ENCODE measurements at places on chromosomes 6 and 20. TPM values are rescaled to one million over a fixed set of nuclear protein-coding genes. Genes with fewer than 3 reads are reported as not detected.

GRCh38 chr6:111642463-111643158, 36.9 kb upstream of the TRAF3IP2 start:
- no peak for DNase-seq

GRCh38 chr6:158232316-158233213, 64.4 kb downstream of the GTF2H5 start:
- DNase-seq: peak; percentile 86

DNA sequence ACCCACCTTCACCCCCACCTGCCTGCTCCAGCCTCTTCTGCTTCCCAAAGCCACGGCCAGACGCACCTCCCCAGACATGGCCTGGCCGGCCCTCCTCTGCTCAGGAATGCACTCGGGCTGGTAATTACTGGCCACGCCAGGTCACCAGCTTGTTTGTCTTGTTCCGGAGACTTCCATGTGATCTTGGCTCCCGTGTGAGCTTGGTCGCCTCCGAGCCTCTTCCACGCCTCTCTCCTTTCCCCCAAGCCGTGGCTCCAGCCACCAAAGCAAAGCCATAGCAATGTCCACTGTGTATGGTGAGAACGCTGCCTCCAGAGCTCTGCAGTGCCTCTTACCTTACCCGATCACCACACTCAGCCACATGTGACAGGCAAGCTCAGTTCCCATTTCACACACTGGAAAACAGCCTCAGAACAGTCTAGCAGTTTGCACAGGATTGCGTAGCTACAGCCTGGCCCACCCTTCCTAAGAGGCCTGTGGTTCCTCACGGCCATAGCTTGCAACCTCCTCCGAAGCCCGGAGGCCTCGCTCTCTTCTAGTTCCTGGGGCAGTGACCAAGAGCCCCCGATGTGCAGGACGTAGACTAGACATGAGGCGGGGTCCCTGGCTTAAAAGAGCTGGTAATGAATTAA, 48.1 kb upstream of the AFDN start:
- DNase-seq: no peak

- no peak for DNase-seq
Observed at GRCh38 chr6:127576874-127577273, at the start of gene C6orf58. C6orf58 (plus strand) TSS chr6:127577174; CDS start chr6:127577186, 12 bp downstream.

DNA sequence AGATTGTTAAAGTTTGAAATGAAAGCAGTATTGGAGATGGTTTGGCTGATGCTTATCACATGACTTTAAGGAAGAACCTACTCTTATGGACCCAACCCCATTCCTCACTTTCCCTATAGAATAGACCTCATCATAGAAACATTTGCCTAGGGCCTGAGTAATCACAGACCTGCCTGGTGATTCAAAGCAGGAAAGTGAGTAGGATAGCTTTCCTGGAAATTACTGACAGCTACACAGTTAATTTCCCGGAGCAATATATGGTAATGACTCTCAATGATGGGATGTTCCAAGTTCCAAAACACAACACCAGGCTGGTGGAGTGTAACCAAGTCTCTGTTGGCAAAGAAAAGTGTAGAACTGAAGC, 233.8 kb downstream of the SIM1 start:
- DNase-seq: no peak

- no peak for DNase-seq
Observed at GRCh38 chr6:137230547-137230946, 11.4 kb upstream of the IFNGR1 start.

DEF6 gene
- 2.8 TPM for polyA plus RNA-seq

GRCh38 chr20:45994761-45995493, 13.8 kb upstream of the MMP9 start:
- DNase-seq: no peak

GRCh38 chr6:113636357-113636824, 220.8 kb upstream of the MARCKS start:
- no peak for DNase-seq

GRCh38 chr20:32466739-32467505, 108.8 kb downstream of the ASXL1 start:
- no peak for DNase-seq

GRCh38 chr6:13488896-13489237, 1.5 kb upstream of the GFOD1 start:
- no peak for DNase-seq

GRCh38 chr20:50187403-50188051, 3.1 kb upstream of the CEBPB start:
- DNase-seq: no peak

DNA sequence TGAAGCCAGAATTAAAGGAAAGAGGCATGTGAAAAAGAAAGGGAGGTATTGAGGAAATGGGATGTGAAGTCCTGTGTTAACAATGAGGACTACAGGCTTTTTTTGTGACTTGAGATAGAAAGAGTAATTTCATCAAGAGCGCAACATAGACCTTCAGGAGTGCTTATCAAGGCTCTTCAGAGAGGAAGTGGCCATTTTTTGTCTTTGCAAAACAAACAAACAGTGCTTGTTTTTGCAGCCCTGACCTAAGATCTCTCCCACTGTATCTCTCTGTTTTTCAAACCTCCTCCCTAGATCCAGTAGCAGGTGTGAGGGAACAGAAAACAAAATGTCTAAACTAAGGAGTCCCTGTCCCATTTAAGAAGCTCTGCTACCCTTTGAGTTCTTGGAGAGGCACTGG, 710.3 kb upstream of the MARCKS start:
- DNase-seq: no peak

GRCh38 chr6:143060806-143061596, at the start of gene AIG1:
AIG1 (plus strand) TSS chr6:143060889; CDS start chr6:143060926, 37 bp downstream.
- no peak for DNase-seq

DNA sequence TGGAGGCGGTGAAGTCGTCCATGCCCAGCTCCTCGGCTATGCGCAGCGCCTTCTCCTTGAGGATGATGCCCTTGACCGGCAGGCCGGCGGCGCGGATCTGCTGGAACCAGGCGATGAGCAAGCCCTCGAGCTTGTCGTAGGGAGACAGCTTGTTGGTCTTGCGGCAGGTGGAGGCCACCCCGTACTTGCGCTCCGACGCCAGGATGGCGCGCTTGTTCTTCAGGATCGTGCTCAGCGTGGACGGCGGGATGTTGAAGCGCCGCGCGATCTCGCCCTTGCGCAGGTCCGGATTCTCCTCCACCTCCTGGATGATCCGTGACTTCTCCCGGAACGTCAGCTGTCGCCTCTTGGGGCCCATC, 435 bp downstream of the CENPB start:
- peak; percentile 87 for DNase-seq

MTFR2 gene
- polyA plus RNA-seq: not detected

GRCh38 chr6:80302716-80303115, 196.2 kb downstream of the BCKDHB start:
- no peak for DNase-seq

TP53RK gene
- polyA plus RNA-seq: 9.4 TPM

F13A1 gene
- polyA plus RNA-seq: 16.8 TPM

GRCh38 chr20:15022921-15023320, 685.5 kb upstream of the FLRT3 start:
- no peak for DNase-seq

SMIM26 gene
- polyA plus RNA-seq: 124 TPM

- DNase-seq: no peak
Observed at GRCh38 chr20:51034988-51035656, 12.2 kb upstream of the KCNG1 start.

- DNase-seq: no peak
Observed at GRCh38 chr20:24960302-24960801, 11.3 kb downstream of the CST7 start.

PAX1 gene
- polyA plus RNA-seq: not detected

- no peak for DNase-seq
Observed at GRCh38 chr6:14452567-14453527, 335.3 kb downstream of the CD83 start.

SNX9 gene
- polyA plus RNA-seq: 50.6 TPM

- no peak for DNase-seq
Observed at GRCh38 chr6:132084811-132085509, 133.8 kb upstream of the CCN2 start.

HLA-DRB5 gene
- polyA plus RNA-seq: 0.15 TPM

GPX5 gene
- polyA plus RNA-seq: not detected

DNA sequence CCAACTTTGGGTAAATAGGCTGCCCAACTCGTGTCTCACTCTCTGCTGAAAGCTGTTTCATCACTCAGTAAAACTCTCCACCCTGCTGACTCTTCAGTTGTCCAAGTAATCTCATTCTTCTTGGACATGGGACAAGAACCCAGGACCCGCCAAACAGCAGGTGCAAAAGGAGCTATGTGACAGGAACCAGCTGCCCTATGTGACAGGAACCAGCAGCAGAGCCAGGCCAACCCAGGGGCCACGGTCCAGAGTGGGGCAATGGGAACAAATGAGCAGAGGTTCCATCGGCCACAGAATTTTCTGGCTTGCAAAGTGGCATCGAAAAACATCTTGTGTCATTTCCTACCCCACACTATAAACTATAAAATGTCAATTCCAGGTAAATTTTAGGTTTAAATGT, 56.5 kb downstream of the MOXD1 start:
- no peak for DNase-seq

DNA sequence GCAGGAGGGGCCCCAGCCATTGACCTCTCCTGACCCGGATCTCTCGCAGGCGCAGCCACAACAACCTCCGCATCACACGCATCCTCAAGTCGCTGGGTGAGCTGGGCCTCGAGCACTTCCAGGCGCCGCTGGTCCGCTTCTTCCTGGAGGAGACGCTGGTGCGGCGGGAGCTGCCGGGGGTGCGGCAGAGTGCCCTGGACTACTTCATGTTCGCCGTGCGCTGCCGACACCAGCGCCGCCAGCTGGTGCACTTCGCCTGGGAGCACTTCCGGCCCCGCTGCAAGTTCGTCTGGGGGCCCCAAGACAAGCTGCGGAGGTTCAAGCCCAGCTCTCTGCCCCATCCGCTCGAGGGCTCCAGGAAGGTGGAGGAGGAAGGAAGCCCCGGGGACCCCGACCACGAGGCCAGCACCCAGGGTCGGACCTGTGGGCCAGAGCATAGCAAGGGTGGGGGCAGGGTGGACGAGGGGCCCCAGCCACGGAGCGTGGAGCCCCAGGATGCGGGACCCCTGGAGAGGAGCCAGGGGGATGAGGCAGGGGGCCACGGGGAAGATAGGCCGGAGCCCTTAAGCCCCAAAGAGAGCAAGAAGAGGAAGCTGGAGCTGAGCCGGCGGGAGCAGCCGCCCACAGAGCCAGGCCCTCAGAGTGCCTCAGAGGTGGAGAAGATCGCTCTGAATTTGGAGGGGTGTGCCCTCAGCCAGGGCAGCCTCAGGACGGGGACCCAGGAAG, 4.5 kb upstream of the COL9A3 start:
- no peak for DNase-seq

DNA sequence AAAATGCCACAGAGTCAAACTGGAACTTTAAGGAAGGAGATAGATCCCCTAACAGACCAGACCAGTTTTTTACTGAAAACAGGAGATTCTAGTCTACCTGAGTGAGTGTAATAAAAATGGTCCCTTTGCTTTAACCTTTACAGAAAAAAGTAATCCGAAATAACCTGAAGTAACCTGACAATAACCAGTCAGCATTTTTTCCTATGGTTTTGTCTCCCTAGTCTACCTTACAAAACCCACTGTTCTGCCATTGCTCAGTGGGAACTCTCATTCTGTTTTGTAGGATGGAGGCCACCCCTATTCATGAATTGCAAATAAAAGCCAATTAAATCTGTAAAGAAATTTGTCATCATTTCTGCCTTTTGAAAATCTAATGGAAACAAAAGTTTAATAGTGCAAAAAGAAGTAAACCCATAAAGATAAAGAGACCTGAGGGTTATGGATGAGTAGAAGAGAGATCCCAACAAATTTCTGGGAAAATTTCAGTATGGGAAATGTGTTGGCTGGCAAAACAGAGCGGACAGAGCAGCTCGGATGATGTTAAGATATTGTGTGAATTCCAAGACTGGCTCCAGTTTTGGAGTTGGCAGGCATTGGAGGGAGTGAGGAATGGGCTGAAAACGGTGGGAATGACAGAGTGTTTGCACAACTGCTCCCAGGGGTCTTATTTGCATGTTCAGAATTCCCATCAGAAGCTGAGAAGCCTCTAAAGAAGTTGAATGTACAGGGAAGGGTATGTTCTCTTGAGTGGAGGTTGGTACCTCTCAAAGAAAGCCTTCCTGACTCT, 104.7 kb upstream of the RALGAPA2 start:
- no peak for DNase-seq

GRCh38 chr6:99119109-99120031, 171.6 kb upstream of the FBXL4 start:
- no peak for DNase-seq

- DNase-seq: no peak
Observed at GRCh38 chr6:135052939-135053338, 1.7 kb downstream of the HBS1L start.

DNA sequence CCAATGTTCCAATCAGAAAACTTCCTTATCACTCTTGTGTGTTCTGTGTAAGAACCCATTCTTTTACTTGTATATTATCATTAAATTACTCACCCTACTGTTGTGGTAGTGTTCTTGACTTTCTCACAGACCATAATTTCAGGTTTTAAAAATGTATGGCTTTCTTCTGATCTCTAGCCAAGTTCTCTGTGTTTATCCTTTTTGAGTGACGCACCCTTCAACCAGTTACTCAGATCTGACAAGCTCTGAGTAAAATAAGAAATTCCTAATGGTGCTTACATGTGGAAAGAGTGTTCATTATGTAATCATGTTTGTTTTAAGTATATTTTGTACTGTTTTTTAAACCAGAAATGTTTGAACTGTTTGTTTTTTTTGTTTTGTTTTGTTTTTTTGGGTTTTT, 11.0 kb downstream of the TBPL1 start:
- DNase-seq: no peak

DNA sequence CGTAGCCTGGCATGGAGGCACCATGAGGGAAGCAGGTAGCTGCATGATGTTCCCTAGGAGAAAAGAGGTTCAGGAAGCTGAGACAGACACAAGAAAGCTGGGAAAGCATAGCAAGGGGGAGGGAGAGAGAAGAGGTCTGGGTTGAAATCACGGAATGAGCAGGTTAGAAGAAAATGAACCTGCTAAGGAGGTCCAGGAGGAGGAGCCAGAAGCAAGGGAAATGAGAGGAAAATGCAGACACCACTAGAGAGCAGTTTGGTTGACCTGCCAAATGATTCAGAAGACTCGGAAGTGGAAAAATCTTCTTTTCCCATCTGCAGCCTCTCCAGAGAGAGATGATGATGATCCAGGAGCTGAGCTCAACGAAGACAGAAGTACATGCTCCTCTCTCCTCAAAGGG, 70.9 kb downstream of the VIP start:
- no peak for DNase-seq

DNA sequence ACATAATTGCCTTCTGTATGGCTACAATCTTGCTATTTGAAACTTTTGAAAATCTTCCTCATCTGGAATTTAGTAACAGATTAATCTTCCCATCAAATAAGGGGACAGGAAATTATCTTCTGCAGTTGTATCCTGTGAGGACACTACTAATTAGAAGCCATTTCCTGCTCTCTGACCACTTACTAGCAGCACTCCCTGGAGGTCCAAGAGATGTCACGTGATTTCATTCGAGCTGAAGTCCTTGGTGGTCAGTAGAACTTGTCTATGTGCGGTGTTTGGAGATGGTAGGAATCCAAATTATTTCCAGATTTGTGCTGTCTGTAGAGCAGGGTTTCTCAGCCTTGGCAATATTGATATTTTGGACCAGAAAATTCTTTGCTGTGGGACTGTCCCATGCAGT, 202.5 kb downstream of the TFAP2B start:
- no peak for DNase-seq

GRCh38 chr6:115865914-115866313, 194.8 kb downstream of the FRK start:
- DNase-seq: no peak

Measured in aorta (tissue), 5 donors.